ENCODE measurements at places on chromosomes 16 and 17.

GRCh38 chr17:8955021-8955959 is 10.2 kb downstream of the PIK3R5 start:
- no peak for DNase-seq

GRCh38 chr16:85461022-85461813 is 151.9 kb upstream of the GSE1 start:
- DNase-seq, result peak; percentile 51

- no peak for DNase-seq
Observed at GRCh38 chr17:9934331-9934730, 29.3 kb upstream of the RCVRN start.

DNA sequence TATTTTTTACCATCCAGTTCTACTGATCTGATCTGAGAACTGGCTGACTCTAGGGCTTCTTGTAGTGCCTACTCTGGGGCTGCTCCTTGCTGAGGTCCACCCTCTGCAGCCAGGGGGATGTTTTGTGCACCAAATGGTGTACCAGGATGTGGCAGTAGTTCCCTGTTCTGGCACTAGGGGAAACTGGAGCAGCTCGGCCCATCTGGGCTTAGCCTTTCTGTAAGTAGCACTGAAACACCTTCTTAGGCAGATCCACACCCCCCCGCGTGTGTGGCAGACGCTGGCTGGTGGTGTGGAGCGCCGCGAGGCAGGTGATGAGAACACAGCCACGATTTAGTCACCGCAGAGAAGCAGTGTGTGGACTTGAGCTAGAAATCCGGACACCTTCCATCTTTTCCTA is 17.0 kb downstream of the DUSP14 start:
- DNase-seq, result no peak

DNA sequence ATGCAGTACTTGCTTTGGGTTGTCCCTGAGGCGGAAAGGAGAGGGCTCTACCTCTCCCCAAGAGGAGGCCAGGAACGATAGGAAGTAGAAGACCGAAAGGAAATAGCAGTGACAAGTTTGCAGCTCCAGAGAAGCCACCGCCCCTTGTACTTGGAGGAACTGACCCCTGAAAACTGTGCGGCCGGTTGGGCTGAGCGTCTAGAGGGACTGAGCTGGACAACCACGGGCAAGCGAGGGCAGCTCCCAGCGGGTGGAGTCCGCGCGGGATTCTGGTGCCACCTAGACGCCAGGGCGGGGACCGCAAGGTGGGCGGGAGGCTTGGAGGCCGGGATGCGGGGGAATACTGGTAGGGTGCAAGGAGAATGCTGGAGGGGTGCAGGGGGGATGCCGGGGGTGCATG is 1.3 kb upstream of the SLC6A4 start:
- DNase-seq, result no peak

- DNase-seq, result no peak
Observed at GRCh38 chr17:39684369-39685192, 3.3 kb downstream of the PGAP3 start.

- DNase-seq, result no peak
Observed at GRCh38 chr17:65529040-65529633, 32.3 kb downstream of the AXIN2 start.

DNA sequence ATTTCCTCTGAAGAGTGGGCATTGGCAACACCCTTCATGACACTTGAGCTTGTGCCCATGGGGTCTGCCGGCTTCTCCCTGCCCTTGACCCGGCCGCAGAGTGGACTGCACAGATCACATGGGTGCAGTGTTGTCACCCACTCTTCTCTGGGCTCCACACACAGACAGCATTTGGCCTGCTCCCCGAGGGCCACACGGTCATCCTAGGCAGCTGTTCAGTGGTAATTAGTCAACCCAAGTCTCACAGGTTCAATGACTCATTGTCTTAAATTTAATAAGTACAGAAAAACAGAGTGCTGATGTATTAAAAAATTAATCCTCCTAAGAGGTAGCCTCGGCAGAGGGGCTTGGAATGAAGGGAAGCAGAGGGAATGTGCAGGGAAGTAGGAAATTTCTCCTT is 204.8 kb downstream of the MSI2 start:
- no peak for DNase-seq

DNA sequence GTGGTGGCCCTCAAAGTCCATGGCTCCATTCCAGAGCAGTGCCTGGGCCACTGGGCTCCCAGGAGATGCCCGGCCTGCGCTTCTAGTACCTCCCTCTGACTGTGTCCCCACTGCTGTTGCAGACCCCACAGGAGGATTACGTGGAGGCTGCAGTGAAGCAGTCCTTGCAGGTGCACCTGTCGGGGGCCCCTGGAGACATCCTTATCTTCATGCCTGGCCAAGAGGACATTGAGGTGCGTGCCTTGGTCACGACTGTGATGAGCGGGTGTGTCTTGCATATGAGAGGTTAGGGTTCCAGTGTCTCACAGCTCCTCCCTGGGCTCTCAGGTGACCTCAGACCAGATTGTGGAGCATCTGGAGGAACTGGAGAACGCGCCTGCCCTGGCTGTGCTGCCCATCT is 11.3 kb downstream of the DHX38 start:
- no peak for DNase-seq

- no peak for DNase-seq
Observed at GRCh38 chr17:67606896-67607604, 110.7 kb upstream of the NOL11 start.

- DNase-seq, result no peak
Observed at GRCh38 chr17:74442670-74443515, 11.0 kb downstream of the GPRC5C start.

- no peak for DNase-seq
Observed at GRCh38 chr16:57645691-57646387, 17.4 kb downstream of the ADGRG1 start.

- no peak for DNase-seq
Observed at GRCh38 chr17:45160447-45161287, 1.0 kb upstream of the HEXIM2 start.

DNA sequence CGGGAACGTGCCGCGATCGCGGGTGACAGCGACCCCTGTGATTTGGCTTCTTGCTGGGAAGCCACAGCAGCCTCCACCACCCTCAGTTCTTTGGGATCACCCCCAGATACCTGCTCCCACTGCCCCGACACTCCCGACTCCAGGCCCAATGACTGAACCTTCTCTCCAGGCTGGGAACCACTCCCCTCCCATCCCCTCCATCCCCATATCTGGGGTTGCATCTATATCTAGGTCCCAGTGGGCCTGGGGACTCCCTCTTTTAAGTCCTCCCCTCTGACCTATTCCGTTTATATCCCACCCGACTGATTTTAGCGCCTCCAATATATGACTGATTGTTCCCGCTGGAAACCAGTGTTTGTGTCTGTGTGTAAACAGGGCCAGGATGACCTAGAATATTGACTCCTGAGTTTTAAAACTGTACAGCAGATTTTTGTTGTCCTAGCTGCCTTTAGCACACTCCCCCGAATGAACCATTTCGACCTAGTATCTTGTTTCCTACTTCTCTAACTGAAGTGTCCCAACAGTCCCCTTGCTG is 667 bp downstream of the PSMD3 start:
- DNase-seq, result no peak

DNA sequence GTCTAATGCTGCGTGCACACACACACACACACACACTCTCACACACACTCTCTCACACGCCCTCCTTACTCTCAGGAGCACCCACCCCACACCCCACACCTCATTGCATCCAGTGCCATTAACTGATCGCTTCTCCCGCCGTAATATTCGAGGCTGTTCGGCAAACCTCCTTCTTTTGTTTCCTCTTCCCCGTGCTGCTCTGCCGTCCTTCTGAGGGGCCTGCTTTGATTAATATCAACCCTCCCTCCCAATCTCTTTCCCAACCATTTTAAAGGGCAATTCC is 156.2 kb upstream of the TNRC6C start:
- DNase-seq, result no peak

- no peak for DNase-seq
Observed at GRCh38 chr16:67762385-67762784, 43.3 kb upstream of the GFOD2 start.

DNA sequence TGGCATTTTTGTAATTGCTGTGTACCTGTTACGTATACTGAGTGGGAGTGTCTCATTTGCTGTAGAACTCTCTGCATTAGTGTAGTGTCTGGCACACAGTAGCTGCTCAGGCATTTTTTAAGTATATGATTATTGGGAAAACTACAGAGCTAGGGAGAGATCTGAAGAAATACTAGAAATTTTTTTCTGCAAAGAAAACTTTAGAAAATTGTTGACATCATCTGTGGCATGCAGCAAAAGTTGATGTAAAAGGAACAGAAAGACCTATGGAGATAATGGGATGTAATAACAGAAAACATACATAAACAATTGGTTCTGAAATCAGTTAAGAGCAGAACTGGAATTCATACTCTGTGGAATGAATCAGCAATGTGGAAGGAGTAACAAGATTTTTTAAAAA is 11.6 kb downstream of the CLTC start:
- no peak for DNase-seq

DNA sequence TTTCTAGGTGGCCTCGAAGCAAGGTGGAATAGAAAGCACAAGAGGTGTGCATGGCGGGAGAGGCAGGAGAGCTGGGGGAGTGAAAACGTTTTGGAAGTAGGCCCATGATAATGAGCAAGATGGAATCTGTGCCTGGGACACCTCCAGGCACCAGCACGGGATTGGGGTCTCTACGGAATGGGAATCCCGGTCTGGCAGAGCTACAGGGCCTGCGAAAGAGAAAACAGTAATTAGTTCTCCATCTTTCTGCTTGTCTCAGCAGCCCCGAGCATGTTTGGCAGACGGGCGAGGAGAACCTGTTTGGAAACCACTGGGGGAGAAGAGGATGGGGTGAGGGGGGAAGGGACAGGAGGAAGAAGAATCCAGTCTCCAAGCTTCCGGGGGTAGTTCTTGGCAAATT is 258.7 kb downstream of the SOX9 start:
- no peak for DNase-seq

DNA sequence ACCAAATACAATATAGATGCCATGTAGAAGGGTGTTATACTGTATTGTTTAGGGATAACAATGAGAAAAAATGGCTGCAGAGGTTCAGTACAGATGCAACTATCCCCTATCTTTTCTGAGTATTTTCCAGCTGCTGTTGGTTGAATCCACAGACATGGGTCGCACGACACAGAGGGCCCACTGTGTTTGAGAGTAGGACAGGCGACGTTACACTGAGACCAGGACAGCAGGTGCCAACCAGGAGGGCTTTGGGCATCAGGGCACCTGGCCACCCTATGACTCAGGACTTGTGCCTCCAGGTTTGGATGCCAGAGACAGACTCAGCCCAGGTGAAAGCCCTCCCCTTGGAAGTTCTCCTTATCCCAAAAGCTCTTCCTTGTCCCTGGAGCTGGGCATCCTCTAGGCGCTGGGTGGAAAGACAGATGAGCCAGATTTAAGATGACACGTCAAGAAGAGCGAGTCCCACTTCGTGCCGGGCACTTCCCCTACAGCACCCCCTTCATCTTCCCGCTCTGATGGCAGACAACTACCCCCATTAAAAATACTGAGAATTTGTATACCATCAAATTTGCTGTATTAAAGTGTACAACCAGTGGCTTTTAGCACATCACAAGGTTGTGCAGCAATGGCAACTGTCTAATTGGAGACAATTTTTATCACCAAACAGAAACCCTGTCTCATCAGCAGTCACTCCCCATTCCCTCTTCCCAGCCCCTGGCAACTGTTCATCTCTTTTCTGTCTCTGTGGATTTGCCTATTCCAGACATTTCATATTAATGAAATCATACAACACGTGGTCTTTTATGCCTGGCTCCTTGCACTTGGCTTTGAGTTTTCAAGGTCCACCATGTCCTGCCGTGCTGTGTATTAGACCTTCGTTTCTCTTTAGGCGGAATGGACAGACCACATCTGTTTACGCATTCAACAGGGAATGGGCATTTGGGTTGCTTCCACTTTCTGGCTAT is 30.6 kb downstream of the TNFRSF13B start:
- no peak for DNase-seq

DNA sequence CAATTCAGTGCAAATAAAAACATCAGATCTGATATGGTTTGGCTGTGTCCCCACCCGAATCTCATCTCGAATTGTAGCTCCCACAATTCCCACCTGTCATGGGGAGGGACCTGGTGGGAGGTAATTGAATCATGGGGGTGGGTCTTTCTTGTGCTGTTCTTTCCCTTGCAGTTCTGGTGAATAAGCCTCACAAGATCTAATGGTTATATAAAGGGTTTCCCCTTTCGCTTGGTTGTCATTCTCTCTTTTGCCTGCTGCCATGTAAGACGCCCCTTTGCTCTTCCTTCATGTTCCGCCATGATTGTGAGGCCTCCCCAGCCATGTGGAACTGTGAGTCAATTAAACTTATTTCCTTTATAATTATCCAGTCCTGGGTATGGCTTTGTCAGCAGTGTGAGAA is 68.9 kb upstream of the NFAT5 start:
- no peak for DNase-seq

GRCh38 chr17:2965621-2966595 is 97.5 kb downstream of the OR1D5 start:
- DNase-seq, result no peak

GRCh38 chr16:17784073-17784472 is 313.3 kb upstream of the XYLT1 start:
- DNase-seq, result no peak

GRCh38 chr16:87074641-87075318 is 242.4 kb downstream of the C16orf95 start:
- no peak for DNase-seq

DNA sequence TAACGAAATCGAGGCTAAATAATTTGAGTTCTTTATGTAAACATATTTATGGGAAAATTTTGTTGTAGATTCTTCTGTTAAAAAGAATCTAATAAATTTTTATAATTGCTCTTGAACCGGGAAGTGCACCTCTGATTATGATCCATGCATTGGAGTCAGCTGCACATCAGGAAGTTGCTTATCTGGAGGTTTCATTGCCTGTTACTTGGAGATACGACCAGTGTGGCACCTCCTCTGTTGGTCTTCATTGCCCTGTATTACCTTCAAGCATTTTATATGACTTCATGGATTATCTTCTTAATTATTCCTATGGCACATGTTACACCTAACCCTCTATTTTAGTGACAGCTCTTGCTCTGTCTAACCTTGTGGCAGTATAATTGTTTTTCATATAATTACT is 312.6 kb upstream of the TBX2 start:
- no peak for DNase-seq

GRCh38 chr17:76695059-76695831 is 15.5 kb downstream of the MXRA7 start:
- no peak for DNase-seq

- DNase-seq, result no peak
Observed at GRCh38 chr17:37447641-37448040, 41.0 kb downstream of the TADA2A start.

DNA sequence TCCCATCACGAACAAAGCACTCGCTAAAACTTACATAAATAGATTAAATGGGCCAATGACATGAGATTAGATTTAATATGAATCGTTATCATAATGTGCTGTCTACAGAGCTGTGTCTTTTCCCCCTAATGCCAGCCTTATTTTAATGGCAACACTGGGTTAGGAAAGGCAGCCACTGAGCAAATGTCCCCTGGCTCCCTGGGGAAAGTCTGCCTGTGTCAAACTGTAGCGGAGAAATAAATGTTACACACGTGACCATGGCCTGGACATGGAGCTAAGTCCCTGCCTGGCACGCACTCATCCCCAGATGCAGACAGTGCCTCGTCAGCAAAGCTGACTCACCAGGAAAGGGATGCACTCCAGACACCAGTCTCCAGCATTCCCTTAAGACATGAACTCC is 61.3 kb upstream of the SDK2 start:
- no peak for DNase-seq

All from NCI-H2081 treated with DMSO at 0.1 percent for 48 hours (cell line).